ENCODE measurements at places on chromosomes 4 and X.
A peak's percentile ranks its signal among the peaks of the same experiment; 100 is the strongest.

DNA sequence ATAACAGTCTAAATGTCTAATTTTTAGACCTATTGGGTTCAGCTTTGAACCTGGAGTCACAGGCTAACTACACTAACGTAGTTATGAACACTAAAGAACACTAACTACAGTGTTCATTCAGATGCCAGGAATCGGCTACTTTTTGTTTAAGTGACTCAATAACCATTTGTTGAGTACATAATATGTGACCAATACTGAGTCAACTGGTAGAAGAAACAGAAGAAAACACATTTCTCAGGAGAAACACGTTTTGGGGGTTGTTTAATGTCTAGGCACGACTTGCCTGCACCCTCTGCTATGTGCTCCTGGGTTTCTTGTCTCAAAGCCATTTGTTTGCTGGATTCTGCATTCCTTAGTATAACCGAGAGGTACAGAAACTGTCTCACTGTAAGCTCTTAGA lies 18.6 kb upstream of the CLNK start:
- DNase-seq, result no peak

GRCh38 chr4:130210864-130211263 lies 1114.9 kb downstream of the C4orf33 start:
- no peak for DNase-seq

DNA sequence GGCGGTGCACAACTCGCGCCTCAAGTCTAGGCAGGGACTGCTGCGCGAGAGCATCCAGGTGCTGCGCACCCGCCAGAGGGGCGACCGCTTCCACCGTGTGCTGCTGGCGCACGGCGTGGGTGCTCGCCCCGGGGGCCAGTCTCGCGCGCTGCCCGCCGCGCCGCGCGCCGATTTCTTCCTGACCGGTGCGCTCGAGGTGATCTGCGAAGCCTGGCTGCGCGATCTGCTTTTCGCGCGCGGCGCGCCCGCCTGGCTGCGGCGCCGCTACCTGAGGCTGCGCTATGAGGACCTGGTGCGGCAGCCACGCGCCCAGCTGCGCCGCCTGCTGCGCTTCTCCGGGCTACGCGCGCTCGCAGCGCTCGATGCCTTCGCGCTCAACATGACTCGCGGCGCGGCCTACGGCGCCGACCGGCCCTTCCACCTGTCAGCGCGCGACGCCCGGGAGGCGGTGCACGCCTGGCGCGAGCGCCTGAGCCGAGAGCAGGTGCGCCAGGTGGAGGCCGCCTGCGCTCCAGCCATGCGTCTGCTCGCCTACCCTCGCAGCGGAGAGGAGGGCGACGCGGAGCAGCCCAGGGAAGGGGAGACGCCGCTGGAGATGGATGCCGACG lies 1.3 kb downstream of the CHST7 start:
- DNase-seq, result peak; percentile 32

DNA sequence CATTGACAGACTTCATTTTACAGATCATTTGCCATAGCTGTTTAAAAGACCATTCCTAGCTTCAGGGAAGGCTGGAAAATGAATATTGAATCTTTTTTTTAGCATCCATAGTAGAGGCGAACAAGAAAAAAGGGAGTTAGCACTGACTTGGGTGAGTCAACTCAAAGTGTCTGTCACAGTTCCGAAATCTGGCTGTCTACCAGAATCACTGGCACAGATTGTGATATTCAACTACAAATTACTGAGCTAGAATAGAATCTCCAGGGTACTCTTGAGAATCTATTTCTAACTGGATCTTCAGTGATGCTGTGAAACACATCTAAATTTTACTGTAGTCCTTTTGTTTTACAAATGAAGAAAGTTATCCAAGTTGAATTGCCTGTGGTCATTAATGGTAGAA lies 31.5 kb downstream of the SEC24B start:
- DNase-seq, result no peak

GRCh38 chrX:11189097-11189496 lies 78.0 kb downstream of the HCCS start:
- no peak for DNase-seq

DNA sequence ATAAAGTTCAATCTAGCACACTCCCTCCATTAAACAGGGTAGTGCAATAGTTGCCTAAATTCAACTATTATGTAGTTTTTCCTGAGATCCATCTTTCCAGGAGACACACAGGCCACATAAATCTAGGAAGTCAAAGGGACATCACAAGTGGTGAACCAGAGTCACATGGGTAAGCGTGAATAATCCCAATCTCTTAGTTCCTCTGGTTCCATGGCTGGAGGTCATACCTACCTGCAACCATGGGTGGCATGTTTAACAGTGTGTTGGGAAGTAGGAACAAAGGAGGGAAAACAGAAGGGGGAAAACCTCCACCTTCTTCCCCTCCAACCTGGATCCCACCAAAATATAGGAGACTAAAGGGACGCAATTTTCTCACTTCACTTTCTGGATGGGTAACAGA lies 2651.6 kb downstream of the ARAP2 start:
- DNase-seq, result no peak

DNA sequence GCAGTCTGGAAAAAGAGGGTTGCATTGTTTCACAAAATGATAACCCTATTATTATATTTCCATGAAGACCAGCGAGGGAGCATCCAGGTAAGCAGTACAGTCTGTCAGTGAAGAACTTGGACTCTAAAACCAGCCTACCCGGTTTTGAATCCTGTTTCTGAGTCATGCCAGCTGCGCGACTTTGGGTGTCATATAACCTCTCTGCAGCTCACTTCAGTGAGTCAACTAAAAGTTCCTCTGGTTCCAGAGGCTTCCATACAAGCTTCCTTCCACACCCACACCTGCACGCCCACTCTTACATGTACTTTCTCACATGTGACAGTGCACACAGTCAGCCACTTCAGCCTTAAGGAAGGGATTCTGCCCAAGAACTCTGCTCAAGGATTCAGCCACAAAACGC lies 49.8 kb upstream of the PRPS2 start:
- DNase-seq, result no peak

DNA sequence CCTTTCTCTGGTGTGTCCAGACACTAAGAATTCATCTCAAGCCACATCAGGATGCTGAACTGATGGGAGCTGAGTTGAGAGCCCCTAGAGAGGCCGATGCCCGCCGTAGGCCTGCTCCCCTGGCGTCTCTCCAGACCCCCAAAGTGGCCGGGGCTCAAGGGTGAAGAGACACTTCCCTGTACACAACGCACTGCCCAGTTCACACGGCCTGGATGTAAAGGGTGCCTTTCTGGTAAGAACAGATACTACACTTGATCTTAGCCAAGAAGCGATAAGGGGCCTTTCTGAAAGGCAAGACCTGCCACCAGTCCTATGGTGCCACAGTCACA lies 5.1 kb upstream of the TREX2 start:
- DNase-seq, result no peak

GRCh38 chrX:49845701-49846403 lies 16.7 kb downstream of the PAGE4 start:
- no peak for DNase-seq

- no peak for DNase-seq
Measured at GRCh38 chrX:31747411-31747810, 675.6 kb upstream of the FTHL17 start.

- DNase-seq, result no peak
Measured at GRCh38 chr4:91471280-91471679, 832.5 kb upstream of the GRID2 start.

GRCh38 chr4:137960371-137961050 lies 281.6 kb downstream of the SLC7A11 start:
- DNase-seq, result no peak

GRCh38 chr4:7647600-7648543 lies 213.1 kb upstream of the PSAPL1 start:
- no peak for DNase-seq

GRCh38 chrX:140764401-140764919 lies 54.9 kb downstream of the LINC00632 start:
- no peak for DNase-seq

- DNase-seq, result no peak
Measured at GRCh38 chr4:159206427-159206871, 103.6 kb downstream of the RAPGEF2 start.

DNA sequence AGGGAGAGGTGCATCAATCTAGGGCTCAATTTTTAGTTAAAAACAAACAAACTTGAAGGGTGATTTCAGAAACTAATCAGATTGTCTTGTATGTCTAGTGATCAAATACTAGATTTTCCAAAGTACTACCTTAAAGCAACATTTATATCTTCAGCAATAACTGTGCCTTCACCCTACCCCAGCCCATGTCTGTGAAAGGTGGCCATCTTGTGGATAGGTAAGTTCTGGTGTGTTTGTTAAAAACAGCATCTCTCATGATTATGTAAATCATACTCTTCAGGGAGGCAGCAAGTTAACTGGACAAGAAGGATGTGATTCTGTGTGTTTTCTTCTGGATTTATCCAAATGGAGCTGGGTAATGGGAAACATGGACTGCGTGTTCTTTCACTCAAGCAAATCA lies 81.4 kb upstream of the ACSL1 start:
- no peak for DNase-seq

GRCh38 chrX:66760651-66761050 lies 121.8 kb upstream of the EDA2R start:
- no peak for DNase-seq

- no peak for DNase-seq
Measured at GRCh38 chrX:50117476-50117875, 83.3 kb downstream of the AKAP4 start.

GRCh38 chr4:111136967-111137366 lies 514.1 kb upstream of the PITX2 start:
- no peak for DNase-seq

- DNase-seq, result no peak
Measured at GRCh38 chr4:2075171-2075986, 16.3 kb downstream of the NAT8L start.

DNA sequence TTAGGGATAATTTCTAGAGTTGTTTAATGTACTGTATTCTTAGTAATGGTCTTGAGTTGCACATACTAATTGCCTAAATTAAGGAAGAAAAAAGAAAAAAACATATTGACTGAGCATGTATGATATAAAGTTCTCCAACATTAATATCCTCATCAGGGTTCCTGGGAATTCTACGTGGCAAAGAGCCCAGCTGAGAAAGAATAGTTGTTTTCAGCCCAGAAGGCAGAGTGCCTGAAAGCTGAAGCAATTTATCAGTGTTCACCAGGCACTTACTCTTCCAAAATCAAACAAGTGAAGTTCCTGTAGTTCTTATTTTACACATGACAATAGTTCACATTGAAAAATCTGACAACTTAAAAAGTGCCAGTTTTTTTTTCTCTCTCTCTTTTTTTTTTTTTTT lies 27.7 kb downstream of the YIPF7 start:
- DNase-seq, result no peak

DNA sequence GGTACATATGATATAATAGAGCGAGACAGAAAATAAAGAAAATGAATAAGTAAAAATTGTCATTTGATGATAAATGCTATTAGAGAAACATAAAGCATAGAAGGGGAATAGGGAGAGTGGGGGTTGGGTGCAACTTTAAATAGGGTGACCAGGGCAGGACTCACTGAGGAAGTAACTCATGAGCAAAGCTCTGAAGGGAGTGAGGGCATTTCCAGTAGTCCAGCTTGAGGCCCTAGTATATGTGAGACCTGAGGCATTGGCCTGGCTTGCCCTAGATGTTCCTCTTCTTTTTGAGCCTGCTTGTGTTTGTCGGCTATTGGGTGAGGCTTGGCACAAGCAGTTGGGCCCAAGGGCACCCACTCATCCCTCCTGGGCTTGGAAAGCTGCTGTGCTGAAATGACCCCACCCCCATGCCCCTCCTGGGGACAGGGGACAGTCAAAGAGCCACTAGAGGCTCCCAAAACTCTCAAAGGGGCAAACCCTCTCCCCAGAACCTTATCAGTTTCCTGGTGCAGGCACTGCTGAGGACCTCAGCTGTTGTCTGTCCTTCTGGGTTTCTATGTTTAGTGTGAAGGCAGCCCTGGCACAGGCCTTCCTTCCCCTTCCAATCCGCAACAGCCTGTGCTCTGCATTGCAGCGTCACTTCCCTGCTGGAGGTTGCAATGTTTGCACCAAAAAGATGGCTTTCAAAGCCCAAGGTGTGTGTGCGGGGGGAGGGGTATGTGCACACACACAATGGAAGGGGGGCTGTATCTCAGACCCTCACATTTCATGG lies 40.1 kb downstream of the APLN start:
- DNase-seq, result no peak
